Stimulated activated CD8-positive, alpha-beta memory T cell treated with anti-CD3 and anti-CD28 coated beads, Interleukin-7, amount 100 ng/mL, for 24 hours (primary cell): ENCODE measurements at places on chromosomes 6 and 20.

- no peak for DNase-seq
Measured at GRCh38 chr6:66986940-66987339, 1279.9 kb upstream of the EYS start.

GRCh38 chr20:1952737-1953530, 40.9 kb downstream of the PDYN start:
- DNase-seq: no peak

- no peak for DNase-seq
Measured at GRCh38 chr6:1670711-1671462, 61.2 kb downstream of the FOXC1 start.

GRCh38 chr6:87184762-87185250, 29.4 kb downstream of the ZNF292 start:
- no peak for DNase-seq

GRCh38 chr6:68975064-68975463, 340.0 kb downstream of the ADGRB3 start:
- DNase-seq: no peak

DNA sequence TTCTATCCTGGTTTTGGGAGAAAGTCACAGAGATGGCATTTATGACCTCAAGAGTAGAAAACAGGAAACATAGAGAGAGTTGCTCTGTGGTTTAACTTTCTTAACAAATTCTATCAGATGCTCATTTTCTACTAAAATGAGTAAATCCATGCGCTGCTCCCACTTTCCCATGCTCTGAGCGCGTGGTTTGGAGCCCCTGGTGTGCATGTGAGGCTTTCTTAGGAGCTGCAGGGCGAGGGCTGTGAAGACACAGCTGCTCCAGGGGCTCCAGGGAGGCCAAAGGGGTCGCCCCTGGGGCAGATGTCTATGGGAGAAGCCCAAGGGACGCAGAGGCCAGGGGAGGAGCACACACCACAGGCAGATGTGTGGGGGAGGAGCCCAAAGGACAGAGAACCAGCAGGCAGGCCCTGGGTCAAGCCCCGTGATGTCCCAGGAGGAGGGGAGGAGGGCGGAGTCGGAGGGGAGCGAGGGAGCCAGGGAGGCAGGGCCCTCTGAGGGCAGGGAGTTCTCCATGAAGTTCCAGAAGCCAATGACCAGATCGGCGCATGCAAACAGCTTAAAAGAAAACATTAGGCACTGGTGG, 122.9 kb downstream of the IRF4 start:
- no peak for DNase-seq

GRCh38 chr6:48744948-48745347, 634.0 kb upstream of the PTCHD4 start:
- no peak for DNase-seq

GRCh38 chr6:15879371-15880261, 216.8 kb upstream of the DTNBP1 start:
- peak; percentile 14 for DNase-seq

DNA sequence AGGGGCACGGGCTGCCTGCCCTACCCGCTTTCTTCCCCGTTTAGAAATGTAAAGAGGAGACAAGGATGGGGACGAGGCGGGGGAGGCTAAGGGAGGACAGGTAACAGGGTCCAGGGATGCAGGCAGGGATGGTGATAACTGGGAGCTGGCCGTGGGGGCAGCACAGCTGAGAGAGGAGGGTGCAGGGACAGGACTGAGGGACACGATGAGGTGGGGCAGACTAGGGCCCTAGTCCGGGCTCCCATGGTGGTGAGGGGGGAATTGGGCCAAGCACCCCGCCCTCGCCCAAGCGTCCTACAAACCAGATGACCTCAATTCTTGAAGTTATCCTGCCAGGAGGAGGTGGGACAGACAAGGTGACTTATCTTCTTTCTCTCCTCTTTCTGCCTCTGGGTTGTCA, 44.4 kb upstream of the MDFI start:
- DNase-seq: no peak

DNA sequence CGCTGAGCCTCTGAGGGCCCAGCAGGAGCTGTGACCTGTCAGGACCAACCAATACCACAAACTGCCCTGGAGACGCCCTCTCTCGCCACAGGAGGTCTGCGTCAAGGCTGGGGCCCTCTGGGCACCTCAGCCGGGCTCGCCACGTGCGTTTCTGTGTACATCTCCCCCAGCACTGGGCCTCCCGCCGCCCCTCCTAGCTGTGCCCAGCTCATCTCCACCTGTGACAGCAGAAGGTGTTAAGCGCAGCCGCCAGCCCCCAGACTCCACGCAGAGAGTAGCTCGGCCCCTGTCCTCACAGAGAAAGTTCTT, 91.4 kb downstream of the TAF4 start:
- DNase-seq: no peak

- DNase-seq: no peak
Measured at GRCh38 chr6:169763308-169763707, 11.9 kb downstream of the ERMARD start.
